Fibroblast of skin of right quadriceps (primary cell): ENCODE measurements at places on chromosomes 1 and 21.

- DNase-seq = no peak
Observed at GRCh38 chr1:189220750-189221149, 1256.9 kb downstream of the BRINP3 start.

DNA sequence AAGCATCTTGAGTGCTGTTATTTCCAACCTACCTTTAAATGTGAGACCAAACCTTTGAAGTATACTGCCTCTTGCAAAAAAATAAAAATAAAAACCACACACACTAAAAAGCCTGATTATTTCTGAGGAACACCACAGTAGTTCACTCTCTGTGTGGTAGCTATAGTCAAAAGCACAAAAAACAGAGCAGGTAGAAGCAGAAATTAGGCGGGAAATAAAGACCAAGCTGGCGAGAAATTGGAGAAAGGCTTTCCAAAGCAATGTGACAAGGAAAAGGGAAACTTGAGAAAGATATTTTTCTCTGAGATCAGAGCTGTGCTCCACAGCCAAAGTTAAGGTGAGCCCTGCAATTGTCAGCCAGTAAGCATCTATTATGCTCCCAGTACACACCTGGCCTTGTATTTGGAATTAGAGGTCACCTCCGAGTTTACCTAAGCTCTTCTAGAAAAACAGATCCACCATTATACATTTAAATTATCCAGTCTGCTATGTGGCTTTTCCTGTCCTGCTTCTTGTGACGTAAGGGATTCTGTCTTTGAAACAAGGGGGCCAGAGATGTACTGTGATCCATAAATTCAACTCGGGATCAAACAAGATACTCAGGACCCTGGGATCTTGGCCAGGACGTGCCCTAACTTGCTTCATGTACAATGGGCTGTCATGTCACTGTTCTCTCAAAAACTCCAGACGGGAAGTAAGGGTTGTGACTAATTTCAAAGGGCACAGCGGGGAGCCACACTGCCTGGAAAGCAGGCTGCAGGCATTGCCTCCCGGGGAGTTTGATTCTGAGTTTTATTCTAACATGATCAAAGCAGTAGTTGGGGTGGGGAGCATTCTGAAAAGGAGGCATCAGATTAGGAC lies 39.8 kb upstream of the RAB4A start:
- DNase-seq = peak; percentile 64

- no peak for DNase-seq
Observed at GRCh38 chr21:14630556-14631069, 84.5 kb upstream of the SAMSN1 start.

DNA sequence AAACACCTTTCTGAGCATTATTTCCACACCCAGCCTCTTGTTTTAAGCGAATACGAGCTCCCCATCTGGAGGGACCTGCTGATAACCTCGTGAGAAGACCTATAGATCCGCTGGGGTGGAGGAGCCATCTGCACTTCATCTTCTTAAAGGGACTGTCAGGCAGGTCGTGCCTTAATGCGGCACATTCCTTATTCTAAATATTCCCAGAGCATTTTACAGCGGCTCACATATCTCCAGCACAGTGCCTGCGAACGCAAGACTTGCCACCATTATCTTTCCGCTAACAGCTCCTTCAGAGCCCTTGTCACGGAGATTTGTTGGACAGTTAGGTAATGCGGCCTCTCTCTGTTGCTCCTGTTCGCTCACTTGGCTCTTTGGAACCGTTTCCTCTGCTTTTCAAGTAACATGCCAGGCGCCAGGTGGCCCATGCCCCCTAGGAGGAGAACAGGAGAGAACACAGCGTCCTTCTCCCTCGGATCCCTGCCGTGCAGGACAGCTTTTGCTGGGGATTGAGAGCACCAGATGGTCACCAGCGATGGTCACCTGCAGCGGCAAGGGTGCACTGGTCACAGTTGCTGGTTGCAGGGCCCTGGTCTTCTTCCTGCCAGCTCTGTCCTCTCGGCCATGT lies 162.4 kb downstream of the PGBD5 start:
- no peak for DNase-seq

GRCh38 chr21:45281411-45282282 lies 6.0 kb downstream of the POFUT2 start:
- DNase-seq = no peak

GRCh38 chr1:8352886-8353785 lies 35.2 kb downstream of the SLC45A1 start:
- no peak for DNase-seq

DNA sequence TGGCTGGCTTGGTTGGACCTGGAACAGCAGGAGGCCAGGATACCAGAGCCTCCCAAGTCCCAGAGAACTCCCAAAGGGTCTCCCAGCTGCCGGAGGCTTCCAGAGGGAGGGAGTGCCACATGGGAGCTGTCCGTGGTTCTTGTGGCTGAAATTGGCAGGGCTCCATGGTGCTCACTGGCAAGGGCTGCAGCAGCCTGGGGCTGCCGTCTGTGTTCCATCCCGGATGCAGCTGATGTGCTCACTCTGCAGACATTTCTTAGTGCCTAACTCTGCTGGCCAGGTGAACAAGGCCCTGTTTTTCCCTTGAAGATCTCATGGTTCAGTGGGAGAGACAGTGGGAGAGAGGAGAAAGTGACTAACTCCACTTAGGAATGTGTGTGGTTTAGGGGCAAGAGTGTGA lies 261.1 kb downstream of the CAMTA1 start:
- DNase-seq = peak; percentile 81

GRCh38 chr1:30779294-30780071 lies 21.9 kb upstream of the LAPTM5 start:
- peak; percentile 60 for DNase-seq

- DNase-seq = no peak
Observed at GRCh38 chr1:212497553-212497952, 64.8 kb downstream of the NENF start.

DNA sequence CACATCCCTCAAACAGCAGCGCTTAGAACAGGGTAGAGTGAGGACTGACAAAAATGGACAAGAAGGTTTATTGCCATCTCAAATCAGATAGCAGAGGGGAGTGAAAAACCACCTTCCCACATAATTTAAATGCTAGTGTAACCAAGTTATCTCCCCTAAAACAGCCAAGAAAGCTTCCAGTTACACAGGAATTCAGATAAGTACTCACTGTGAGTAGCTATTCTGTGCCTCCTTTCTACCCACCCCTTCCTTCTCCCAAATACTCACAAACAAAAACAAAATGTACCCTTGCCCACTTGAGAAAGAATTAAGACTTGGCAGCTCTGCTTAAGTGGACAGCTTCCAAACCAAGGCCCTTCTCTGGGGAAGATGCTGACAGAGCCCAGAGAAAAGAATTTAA lies 9.1 kb downstream of the OTUD7B start:
- no peak for DNase-seq

GRCh38 chr1:52054496-52055065 lies 410 bp downstream of the TXNDC12 start:
- DNase-seq = no peak

DNA sequence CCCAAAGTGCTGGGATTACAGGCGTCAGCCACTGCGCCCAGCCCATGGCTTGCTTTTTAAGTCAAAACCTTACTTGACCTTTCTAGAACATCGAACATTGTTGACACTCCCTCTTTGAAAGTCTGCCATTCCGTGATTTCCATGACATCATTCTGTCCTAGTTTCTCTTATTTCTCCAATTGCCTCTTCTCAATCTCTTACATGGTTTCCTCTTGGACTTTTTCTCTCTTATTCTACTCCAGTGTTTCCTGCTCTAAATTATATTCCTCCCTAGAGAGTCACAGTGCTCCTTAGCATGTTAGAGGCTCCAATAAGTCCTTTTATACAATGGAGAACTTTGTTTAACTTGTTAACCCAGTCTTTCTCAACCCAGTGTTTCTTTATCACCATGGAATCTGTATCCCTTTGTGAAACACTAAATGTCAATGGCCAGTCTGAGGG lies 25.5 kb downstream of the JAM2 start:
- DNase-seq = no peak

GRCh38 chr1:200107004-200107470 lies 79.5 kb downstream of the NR5A2 start:
- no peak for DNase-seq

DNA sequence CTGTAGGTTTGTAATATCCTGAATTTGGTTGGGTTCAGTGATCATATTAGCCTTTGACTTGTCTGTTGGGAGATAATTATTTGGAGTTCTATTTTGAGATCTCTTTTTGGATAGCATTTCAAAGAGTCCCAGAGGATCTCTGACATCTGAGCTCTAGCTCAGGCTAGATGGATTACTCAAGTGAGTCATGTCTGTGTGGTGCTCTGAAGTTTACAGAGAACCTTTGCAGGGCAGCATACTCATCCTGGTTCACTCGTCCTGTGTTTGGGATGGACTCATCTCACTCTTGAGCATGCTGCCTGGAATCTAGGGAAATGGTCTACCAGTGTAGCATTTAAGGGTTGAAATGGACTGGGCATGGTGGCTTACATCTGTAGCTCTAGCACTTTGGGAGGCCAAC lies 29.4 kb upstream of the BMP8A start:
- DNase-seq = peak; percentile 43

- DNase-seq = no peak
Observed at GRCh38 chr1:167499664-167500101, 18.6 kb downstream of the CD247 start.
